Large intestine (tissue), 12 donors: ENCODE measurements at places on chromosomes 12 and 14.

- DNase-seq, result no peak
Measured at GRCh38 chr12:10027721-10028120, 2.8 kb upstream of the CLEC9A start.

DNA sequence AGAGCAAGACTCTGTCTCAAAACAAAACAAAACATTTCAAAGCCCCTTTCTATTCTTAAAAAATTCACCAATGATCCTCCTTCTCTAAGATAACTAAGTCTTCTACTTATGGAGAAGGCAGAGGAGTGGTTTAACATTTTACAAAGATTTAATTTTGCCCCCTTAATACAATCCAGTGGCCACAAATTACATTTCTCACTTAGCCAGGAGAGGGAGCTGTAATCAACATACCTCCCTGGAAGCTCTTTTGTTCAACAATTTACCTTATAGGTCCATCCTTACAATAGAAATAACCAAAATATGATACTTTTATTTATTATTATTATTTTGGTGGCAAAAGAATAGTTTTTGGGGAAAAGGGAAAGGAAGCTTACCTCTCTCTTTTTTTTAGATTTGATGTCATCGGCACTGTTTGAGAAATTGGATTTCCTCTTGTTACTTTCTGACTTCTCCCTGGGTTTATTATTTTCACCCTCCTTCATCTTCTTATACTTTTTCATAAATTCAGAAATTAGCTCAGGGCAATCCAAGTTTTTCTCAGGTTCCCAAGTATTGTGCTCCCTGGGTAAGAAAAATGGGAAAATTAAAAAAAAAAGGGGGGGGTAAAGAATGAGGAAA lies 28.1 kb downstream of the CBX5 start:
- peak; percentile 9 for DNase-seq

DNA sequence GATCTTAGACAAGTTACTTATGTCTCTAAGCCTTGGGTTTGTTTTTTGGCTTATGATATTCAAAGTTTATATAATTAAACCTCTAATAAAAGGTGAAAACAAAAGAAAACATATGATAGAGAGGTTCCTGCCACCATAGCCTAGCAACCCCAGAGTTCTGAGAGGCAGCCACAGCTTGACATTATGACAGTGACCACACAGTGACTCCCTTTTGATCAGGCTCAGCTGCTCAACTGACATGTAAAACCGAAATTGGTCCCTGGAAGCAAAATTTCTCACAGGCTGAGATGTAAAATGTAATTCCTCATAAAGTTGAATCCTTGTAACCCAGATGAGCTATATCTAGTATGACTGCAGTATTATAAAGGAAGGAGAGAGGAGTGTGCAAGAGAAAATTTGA lies 108.5 kb downstream of the GCH1 start:
- DNase-seq, result no peak

GRCh38 chr14:104678346-104678745 lies 11.1 kb upstream of the INF2 start:
- DNase-seq, result no peak

- no peak for DNase-seq
Measured at GRCh38 chr14:45807178-45807899, 554.3 kb upstream of the MIS18BP1 start.
